CD8-positive, alpha-beta T cell (primary cell): ENCODE measurements at places on chromosomes 3 and 15.

- DNase-seq, result no peak
Measured at GRCh38 chr3:33167284-33167683, 51.3 kb downstream of the SUSD5 start.

GRCh38 chr3:181699171-181699903, 12.4 kb upstream of the SOX2 start:
- no peak for DNase-seq

DNA sequence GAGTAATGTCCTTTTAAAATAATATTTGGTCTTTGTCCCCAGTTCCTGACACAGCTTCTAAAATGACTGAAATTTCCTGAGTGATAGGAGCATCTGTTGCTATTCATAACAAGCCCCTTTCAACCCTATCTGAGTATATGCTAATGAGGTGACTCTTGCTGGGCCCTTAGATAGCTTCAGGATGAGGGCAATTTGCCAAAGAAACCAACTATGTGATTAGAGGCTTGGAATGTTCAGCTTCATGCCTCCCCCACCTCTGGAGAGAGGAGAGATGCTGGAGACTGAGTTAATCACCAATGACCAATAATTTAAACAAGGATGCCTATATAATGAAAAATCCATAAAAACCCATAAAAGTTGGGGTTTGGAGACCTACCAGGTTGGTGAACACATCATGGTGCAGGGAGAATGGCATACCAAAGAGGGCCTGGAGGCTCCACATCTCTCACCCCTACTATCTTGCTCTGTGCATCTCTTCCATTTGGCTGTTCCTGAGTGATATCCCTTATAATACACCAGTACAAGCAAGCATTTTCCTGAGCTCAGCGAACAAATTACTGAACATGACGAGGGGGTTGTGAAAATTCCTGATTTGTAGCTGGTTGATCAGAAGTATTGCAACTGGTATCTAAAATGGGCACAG, 189.2 kb downstream of the ECT2 start:
- no peak for DNase-seq

- DNase-seq, result no peak
Measured at GRCh38 chr3:144762091-144762490, 790.5 kb downstream of the DIPK2A start.

GRCh38 chr3:66303491-66303901, 82.7 kb downstream of the SLC25A26 start:
- DNase-seq, result peak; percentile 45

- no peak for DNase-seq
Measured at GRCh38 chr3:16442730-16443129, 70.8 kb downstream of the RFTN1 start.

DNA sequence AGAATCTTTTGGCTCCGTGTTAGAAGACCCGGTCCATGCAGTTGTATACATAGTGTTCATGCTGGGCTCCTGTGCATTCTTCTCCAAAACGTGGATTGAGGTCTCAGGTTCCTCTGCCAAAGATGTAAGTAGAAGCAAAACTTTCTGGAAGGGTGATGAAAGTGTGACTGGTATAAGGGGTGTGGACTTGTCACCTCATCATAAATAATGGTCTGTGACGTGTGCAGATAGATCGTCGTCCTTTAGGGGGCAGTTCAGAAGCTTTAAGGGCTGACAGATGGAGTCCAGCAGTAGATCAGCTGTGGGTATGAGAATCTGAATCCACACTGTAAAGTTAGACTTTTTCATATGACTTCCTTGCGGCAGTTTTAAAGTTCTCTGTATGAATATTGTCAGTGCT, 15.3 kb downstream of the SEC61A1 start:
- DNase-seq, result no peak

DNA sequence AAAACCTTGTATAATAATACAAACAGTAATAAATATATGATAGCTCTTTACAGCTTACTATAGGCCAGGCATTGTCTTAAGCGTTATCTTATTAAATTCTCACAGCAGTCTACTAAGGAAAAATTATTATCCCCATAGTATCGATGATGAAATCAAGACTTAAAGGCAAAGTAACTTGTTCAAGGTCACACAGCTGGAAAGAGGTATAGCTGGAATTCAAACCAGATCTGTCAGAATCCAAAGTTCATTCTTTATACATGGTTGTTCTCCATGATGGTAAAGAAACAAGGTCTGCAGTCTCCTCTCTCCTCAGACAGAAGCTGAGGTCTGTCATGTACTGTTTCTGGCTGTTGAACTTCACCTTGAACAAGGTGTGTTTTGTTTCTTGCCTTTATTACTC, 15.4 kb upstream of the SLC22A13 start:
- no peak for DNase-seq

GRCh38 chr3:37443363-37444035, 269.1 kb upstream of the LRRFIP2 start:
- no peak for DNase-seq
